ENCODE measurements at places on chromosomes 16 and 17.

- peak; percentile 27 for DNase-seq
Measured at GRCh38 chr17:78842881-78843565, 2.4 kb upstream of the USP36 start.

DNA sequence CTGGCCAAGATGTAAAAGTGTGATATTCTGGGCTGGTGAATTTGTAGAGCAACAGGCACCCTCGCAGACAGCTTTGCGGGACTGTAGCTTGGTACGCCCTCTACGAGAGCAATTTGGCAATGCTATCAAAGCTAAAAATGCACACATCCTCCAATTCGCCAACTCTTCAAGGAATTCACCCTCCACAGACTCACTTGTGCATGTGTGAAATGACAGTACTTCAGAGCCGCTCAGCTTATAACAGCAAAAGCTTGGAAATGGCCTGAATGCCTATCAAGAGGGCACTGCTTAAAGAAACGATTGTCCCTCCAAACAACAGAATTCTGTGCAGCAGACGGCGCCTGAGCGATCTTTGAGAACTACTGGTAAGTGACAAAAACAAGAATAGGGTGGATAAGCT is 130.8 kb downstream of the SDK2 start:
- no peak for DNase-seq

DNA sequence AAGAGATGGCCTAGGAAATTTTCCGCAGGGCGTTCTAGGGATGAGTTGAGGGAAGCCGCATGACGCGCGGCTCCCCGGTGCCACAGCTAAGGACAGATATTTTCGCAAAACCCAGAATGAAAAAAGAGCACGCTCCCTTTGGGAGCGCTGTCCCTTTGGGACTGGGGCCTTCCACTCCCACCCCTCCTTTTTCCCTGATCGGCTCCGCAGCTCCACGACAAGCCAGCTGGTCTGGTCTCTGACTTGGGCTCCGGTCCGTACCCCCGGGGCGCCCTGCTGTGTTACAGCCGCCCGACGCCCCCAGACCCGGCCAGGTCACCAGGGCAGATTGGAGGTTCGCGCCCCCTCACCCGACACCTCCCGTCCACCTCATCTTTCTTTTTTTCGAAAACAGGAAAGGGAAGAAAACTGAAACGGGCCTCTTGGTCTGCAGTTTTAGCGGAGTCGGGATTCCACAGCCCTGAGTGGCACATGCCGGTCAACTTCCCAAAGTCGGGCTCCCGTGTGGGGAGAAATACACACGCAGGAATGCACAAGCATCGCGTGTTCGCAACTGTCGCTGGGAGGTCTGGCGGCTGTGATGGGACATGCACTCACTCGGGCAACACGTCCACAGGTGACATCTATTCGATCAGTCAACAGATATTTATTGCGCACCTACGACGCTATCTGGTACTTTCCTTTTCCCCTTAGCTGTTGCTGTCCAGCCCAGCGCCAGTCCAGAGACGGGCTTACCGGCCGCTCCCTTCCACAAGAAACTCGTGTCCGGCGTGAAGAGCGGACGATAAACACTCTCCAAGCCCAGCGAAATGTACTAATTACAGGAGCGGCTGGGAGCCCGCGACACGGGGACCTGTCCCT is 3.9 kb upstream of the SOX9 start:
- no peak for DNase-seq

DNA sequence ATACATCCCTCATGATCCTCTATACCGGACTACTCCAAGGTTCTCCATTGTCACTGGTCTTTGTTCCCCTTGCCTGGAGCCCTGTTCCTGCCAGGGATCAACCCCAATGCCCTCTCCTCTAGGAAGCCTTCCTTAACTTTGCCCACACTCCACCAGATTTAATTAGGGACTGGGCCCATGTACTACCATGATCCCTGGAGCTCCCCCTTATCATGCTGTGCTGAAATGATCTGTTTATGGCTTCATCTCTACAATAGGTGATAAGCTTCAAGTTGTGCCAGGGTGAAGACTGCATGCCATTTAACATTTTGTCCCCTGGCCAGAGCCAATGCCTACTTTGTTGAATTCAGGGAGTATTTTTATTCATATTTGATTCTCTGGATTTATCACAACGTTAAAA is 17.9 kb upstream of the IRX5 start:
- DNase-seq: no peak

DNA sequence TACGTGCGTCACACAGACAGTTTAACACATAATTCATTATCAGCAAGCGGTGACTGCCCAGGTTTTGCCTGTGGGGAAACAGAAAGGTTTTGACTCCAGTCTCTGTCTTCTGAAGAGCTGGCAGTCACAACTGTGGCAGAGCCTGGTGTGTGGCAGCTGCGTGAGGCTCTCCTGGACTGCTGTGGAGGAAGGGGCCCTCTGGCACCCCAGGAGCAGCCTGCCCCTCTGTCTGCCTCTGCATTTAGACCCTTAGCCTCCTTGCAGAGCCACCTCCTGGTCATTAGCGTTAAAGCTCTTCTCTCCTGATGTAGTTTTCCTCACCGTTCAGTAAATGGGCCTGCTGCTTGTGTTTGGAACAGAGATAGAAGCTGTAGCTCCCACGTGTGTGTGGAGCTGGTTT is 10.9 kb downstream of the RAB40C start:
- no peak for DNase-seq

DNA sequence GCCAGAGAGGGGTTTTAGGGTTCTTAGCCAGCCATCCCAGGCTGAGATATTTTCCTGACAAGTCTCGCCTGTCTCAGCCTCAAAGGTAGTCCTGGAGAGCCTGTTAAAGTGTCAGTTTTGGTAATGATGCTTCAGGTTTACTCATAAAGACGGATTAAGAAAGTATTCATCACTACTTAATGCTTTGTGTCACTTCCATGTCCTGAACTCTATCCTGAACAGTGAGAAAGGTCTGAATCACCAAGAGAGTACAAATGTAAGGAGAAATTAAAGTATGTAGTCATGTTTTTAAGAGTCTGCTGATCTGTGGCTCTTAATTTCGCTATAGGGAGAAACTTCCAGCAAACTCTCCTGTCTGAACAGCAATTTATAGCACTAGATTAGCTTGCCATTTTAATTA is 14.0 kb downstream of the RPGRIP1L start:
- no peak for DNase-seq

DNA sequence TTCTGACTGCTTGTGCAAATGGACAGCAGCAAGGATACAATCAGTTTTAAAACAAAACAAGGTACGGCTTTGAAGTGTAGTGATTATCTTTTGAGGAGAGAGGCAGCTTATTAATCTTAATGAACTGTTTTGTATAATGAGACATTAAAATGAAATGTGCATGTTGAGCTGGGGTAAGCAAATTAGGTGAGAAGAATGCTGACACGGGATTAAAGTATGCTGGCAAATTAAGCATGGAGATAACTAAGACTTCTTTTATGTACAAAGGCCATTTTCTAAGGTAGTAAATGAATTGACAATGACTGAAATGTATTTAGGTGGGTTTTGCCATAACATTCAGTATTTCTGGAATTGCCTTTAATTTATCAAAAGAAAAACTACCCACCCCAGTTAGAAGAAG is 18.7 kb downstream of the DNAJC7 start:
- no peak for DNase-seq

- DNase-seq: no peak
Measured at GRCh38 chr17:5715478-5715877, 131.2 kb upstream of the NLRP1 start.

Measured in stimulated activated CD8-positive, alpha-beta memory T cell treated with anti-CD3 and anti-CD28 coated beads, Interleukin-15, amount 100 ng/mL, for 1 hour (primary cell).